Suppressor macrophage (primary cell): ENCODE measurements at places on chromosomes 16 and 17.
A peak's percentile ranks its signal among the peaks of the same experiment; 100 is the strongest.

- no peak for DNase-seq
Observed at GRCh38 chr16:58016840-58017446, 8.6 kb upstream of the MMP15 start.

DNA sequence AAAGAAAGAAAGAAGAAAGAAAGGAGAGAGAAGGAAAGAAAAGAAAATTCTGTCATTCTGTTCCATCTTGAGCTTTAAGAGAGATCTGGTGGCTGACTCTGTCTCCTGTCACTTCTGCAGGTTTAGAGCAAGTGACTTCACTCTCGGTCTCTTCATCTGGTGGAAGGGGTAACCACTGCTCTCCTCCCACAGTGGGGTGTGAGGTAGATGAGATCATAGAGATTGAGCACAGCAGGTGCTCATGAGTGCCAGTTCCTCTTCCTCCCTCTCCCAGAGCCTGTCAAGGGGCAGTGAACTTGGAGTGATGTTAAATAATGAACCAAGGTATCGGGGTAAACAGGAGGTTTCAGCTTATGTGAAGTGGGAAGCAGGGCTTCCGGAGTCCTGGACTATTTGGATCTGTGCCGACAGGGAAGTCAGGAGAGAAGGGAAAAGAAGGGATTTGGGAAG, 47.7 kb downstream of the BEAN1 start:
- DNase-seq = peak; percentile 42

DNA sequence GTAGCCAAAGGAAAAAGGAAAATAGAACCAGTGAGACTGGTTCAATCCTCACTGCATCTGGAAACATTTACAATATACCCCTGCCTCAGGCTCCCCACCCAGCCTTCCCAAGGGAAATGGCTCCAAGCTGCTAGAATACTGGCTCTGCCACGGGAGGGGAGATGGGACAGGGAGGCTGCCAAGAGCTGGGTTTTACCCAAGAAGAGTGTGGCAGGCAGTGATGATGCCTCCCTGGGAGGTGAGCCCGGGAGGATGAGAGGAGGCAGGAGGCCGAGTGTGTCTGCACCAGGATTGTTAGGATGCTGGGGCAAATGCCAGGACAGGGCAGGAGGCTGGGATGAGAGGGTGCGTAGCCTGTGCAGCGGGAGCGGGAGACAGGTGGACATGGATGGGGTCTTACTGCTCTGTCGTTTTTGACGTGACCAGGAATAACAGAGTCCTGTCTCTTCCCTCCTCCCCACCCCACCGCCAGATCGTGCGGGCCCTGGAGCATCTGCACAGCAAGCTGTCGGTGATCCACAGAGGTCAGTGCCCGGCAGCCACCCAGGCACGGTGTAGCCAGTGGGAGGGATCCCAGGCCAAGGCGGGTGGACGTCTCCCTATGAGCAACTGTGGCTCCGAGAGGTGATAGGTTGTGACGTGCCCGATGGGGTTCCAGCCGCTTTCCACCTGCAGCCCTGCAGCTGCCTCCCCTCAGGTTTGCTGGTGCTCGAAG, 18.4 kb downstream of the MAP2K3 start:
- no peak for DNase-seq

DNA sequence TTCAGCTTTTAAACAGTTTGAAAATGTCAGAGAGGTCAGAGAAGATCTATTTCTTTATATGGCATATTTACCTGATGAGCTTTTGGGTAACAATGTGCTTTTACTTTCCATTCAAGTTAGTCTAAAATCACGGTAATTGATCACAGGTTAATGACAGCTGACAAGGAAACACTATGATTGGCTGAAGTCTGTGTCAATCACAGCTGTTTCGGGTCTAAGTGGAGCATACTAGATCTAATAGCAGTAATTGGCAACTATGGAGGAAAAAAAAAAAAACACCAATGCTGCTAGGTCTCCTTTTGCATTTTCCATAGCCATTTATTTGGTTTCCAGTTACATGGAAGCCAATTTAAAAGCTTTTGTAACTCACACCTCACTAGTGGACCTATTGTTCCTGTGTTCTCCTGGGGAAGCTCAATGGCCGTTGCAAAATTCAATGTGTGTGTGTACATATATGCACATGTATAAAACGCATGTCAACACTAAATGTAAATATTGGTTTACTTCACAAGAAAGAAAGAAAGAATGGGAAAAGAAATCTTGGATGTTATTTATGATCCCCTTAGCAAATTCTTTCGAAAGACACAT, 568.3 kb upstream of the ZFHX3 start:
- DNase-seq = no peak

DNA sequence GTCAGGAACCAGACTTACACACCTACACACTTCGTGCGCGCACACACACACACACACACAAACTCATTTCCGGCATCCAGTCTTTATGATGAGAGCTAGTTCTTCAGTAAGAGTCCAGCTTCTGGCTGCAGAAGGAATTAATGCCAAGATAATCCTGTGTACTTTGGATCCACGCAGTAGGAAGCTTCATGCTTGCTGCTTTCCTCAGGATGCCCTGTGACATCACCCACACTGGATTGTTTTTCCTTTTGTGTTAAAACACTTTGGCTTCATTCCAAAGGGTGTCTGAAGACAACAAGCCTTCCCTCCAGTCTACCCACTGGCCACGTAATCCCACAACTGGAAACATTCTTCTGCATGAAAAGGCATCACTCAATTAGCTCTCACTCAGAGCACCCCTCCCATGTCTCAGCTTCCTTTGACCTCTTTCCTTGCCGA, 35.4 kb downstream of the KCNJ16 start:
- no peak for DNase-seq

GRCh38 chr17:44820631-44821212, 9.4 kb downstream of the GJC1 start:
- no peak for DNase-seq

DNA sequence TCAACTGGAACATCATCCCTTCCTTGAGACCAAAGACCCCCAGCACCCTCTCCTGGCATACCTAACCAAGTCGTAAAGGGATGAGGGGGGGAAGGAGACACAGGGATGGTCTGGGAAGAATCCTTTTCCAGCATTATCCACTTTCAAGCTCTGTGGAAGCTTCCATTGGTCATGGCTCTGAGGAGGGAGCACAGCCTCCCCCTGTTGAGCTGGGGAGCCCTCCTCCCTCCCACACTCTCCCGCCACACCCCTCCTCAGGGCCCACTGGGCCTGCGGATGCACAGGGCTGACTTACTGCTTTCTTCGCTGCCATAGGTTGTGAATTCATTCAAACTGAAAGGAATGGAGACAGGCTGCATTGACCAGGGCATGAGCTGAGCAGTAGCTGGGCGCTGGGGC, 12.4 kb downstream of the CSF3 start:
- no peak for DNase-seq

DNA sequence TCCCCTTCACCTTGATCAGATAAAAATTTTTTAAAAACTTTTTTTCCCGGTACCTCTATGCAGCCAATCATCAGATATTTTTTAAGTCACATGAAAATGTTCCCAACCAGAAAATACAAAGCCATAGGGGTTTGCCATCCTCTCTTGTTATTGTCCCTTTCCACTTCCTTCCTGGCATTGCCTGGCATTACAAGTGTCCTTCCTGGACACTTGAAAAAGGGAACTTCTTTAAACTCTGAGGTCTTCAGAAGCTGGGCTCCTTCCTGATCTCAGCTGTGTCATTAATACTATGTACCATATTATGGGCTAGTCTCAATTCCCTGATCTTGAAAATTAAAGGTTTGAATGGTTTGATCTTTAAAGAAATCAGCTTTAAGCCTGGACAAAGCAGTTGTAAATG, 64.9 kb downstream of the TEX14 start:
- peak; percentile 82 for DNase-seq

GRCh38 chr16:83187405-83187804, 560.6 kb downstream of the CDH13 start:
- peak; percentile 7 for DNase-seq

DNA sequence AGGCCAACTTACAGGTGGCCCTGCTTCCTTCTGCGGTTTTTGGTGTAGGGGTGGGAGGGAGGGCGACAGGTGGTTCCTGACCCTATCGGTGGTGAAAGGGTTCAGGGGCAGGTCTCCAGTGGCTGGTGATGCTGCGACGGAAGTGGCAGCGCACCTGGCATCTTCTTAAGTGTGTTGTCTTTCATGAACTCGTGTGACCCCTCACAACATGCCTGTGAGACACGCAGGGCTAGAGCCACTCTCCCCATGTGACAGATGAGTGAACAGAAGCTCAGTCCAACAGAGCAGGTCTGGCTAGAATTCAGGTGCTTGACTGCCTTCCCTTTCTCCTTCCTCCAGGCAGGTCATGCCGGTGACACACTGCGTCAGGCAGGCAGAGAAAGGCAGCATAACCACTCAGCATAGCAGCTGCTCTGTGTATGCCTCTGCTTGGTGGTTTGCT, 8.0 kb downstream of the TNFAIP1 start:
- no peak for DNase-seq

GRCh38 chr16:53565296-53565863, 62.4 kb upstream of the AKTIP start:
- DNase-seq = no peak
